ENCODE measurements at places on chromosomes 2 and 18.
A peak's percentile ranks its signal among the peaks of the same experiment; 100 is the strongest.

DNA sequence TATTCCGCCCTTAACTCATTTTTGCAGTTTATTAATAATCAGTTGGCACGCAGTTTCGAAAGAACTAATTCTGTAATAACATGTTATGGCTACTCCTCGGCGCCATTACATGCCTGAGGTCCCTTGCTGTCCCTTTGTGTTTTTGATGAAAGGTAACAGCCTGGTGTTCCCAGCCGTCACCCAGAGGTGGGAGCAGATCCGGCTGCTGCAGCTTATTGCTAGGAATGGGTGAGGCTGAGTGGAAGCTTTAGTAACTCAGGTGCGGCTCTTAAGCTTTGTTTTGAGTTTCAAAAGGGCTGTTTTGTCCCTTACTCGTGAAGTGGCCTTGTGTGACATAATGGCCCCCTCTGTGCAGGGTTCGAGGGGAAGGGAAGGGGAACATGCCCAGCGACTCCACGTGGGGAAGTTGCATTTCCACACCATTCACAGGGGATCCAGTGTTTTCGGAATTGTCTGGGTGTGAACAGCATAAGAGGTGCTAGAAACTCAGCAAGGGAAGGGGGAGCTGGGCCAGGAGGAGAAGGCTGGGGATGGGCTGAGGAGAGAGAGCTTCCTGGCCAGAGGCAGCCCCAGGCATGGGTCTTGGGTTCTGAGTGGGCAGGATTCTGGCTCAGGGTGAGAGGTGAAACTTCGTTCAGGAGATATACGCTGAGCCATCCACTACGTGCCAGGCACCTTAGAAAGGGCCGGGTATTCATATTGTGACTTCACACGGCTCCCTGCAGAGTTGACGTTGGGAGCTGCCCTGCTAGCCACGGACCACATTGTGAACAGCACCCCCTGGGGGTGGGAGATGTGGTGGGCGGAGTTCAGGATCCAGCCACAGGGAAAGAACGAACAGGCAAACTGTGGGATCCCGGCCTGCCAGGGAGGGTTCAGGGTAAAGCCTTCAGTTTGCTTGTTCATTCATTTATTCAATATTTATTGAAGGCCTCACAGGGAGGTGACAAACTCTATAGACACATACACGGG, 84.4 kb downstream of the TGOLN2 start:
- no peak for DNase-seq

DNA sequence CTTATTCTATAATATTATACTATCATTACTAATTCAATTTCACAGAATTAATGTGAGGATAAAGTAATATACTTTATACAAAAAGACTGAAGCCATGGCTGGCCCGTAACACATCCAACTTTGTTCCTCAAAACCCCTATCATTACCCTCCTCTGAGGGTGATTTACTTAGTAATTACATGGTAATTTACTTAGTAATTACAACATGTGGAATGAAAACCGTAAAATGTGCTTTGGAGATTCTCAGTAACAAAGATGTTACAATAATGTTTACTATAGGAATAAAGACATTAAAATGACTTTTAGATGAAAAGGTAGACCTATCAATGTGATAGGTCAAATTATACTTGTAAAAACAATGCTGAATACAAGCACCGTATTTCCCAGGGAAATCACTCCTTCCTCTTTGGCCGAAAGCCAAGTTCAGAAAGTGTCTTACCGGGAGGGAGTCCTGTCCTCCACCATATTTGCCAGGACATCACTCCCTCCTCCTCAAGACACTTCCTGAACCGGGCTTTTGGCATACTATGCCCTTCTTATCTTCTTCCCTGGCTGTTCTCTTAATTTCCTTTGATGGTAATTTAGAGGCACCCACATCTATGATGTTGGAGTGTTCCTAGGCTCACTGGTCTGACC, 1047.8 kb downstream of the SOCS6 start:
- DNase-seq, result no peak

GRCh38 chr18:62586151-62586774, 63.4 kb downstream of the ZCCHC2 start:
- peak; percentile 55 for DNase-seq

DNA sequence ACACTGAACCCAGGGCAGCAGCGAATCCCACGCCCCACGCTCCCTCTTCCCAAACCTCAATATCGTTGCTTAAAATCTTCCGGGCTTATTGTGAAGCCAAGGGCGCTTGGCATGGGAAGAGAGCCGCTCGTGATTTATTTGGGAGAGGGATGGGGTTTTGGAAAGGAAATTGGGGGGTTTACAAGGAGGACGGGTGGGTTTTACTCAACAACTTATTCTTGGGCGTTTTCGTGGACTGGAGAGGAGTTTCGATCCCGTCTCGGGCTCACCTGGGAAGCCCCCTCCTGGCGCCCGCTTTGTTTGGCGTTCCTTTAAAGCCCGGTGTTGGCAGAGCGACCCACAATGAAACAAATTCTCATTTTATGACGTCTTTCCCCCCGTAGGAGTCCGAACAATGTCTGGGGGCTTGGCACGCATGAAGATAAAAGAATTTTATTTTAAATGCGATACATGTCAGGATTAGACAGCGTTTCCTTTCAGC, 135.3 kb downstream of the INSIG2 start:
- DNase-seq, result no peak

Measured in T1000 (cell line).